ENCODE measurements at places on chromosomes 12 and 14.

- DNase-seq, result no peak
These were observed 68.0 kb downstream of the GRIN2B start for GRCh38 chr12:13913371-13913770.

DNA sequence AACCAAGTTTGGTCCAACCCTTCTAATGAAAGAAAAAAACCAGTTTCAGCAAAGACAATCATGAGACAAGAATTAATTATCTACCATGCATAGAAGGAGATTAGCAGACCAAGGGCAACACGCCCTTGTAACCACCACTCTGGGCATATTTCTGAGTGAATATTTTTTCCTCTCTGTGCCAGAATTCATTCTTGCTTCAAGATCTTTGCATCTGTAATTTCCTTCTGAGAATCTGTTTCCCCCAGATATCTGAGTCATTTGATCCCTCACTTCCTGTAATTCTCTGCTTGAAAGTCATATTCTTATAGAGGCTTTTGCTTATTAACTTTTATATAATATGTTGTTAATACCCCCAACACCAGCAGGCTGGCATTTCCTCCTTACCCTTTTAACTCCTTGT is 243.7 kb downstream of the SLC16A7 start:
- no peak for DNase-seq

GRCh38 chr14:31937730-31938346 is 139.3 kb upstream of the ARHGAP5 start:
- DNase-seq, result peak; percentile 52

- DNase-seq, result no peak
These were observed 226.8 kb upstream of the HMGA2 start for GRCh38 chr12:65597527-65597926.

- no peak for DNase-seq
These were observed 3.5 kb downstream of the PPM1H start for GRCh38 chr12:62931477-62931876.

DNA sequence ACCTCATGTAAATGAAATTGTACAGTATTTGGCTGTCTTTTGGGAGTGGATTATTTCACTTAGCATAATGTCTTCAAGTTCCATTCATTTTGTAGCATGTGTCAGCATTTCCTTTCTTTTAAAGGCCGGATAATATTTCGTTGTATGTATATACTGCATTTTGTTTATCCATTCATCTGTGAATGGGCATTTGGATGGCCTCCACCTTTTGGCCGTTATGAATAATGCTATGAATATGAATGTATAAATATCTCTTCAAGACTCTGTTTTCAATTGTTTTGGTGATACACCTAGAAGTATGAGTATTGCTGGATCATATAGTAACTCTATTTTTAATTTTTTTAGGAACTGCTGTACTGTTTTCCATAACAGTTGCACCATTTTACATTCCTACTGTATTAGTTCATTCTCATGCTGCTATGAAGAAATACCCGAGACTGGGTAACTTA is 164.9 kb downstream of the DYRK2 start:
- DNase-seq, result no peak

DNA sequence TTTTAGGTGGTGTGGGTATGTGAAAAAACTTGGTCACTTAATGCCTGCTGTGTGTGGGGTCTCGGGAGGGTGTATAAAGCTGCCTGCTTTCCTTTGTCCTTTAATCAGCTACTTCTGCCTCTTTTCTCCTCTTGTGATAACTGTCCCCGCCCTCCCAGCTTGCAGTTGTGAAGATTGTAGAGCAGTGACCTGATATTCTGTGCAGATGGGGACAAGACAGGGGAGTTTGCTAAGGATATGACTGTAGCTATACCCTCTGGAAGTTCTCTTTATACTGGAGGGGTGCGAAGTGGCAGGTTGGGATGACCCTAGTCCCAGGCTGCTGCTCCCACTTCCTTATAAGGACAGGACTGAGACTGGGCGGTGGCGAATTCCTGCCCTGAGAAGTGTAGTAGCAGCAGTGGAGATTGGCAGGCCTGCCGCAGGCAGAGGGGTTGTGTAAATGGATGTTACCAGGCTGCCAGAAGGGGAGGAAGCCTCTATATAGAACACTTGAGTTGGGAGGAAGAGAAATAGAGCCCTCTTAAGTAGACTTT is 835 bp downstream of the MYL6 start:
- DNase-seq, result peak; percentile 91

DNA sequence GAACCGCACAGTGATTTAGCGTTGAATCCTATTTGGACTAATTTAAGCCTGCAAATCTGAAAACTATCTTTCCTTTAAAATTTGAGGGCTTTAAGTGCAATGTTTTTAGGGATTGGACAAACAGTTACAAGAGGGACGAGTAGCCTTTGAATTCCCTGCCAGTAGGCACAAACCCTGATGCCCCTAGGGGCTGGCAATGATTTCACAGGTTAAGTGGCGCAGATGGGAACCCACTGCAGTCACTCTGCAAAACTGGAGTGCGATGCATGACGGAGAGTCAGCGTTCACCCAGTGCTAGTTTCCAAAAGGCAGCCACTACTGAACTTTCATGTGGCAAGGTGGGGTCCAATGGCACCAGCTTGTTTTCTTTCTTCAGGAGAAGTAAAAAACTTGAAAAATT is 99.4 kb upstream of the FRMD6 start:
- no peak for DNase-seq

DNA sequence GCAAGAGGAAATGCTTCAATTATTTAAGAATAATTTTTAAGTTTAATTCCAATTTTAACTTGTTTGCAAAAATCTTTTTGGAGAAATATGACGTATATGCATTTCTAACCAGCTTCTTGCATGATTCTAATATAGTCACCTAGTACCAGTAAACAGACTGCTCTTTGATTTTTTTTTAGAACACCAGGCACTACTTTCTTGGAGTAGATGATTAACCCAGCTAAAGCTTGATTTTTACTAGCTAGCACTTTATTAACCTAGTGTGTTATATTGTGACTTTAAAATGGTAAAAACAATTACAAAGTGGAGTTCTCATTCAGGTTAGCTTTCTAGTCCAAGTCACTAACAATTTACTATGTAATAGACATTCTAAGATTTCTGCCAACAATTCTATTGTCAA is 32.6 kb upstream of the FGD4 start:
- DNase-seq, result no peak

GRCh38 chr14:64550621-64551333 is 1.0 kb downstream of the PPP1R36 start:
- DNase-seq, result no peak

Data from ELF-1 (cell line).